ENCODE measurements at places on chromosomes 2 and 18.

DNA sequence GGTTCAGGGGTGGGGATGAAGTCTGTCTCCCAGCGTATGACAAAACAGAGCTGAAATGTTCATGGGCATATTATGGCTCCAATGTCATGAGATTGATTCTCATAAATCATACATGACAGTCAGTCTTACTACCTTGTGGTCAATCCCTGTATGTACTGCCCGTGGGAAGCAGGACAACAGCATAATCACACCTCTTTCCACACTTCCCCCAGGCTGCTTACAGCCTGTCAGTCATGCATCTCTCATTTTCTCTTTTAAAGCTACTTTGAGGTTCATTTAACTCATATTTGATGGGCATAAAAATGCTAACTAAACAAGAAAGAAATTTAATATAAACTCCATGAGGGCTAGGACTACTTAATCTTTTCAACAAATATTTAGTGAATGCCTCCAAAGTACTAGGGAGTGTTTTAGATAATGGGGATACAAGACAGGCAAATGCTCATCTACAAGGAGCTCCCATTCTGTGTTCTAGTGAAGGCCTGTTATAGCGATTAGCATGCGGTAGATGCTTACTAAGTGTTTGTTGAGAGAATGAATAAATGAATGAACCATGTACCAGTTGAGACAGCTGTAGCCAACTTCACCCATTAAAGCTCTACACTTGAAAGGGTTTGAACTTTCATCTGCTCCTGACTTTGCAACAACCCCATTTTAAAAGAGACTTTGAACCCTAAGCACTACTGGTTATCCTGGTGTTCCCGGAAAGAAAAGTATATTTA lies 89.1 kb downstream of the ALPK2 start:
- no peak for DNase-seq

DNA sequence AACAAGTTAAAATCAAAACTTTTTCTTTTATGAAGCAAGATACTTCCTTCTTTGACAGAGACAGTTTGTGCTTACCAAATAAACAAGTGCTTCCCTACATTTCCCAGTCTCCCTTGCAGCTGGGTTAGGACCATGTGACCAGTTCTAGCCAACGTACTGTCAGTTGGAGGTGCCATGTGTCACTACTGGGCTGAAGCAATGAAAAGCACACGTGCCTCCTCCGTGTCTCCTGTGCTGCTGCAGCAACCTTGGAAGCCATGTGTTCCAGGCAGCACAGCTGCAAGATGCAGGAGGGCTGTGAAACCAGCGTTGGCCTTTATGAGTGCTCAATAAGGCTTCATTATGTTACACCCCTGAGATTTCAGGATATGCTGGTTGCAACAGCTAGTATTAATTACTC lies 93.2 kb downstream of the DHRS9 start:
- DNase-seq, result no peak

- no peak for DNase-seq
Measured at GRCh38 chr2:104518256-104518655, 335.7 kb upstream of the POU3F3 start.

DNA sequence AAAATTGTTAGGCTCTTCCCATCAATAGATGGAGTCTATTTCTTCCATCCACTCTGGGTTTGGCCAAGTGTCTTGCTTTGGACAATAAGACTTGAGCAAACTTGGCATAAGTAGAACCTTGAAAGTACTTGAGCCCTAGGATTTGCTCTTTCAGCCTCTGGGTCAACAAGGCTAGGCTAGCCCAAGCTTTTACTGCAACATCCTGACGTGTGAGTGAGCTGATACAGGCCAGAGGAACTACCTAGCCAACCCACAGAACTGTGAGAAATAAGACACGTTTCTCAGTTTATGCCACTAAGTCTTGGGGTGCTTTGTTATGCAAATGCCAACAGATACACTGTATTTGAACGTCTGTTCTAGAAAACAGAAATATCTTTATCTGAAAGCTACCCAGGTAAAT lies 71.9 kb downstream of the LRP2 start:
- no peak for DNase-seq

- DNase-seq, result no peak
Measured at GRCh38 chr18:44789710-44790109, 109.0 kb downstream of the SETBP1 start.
